Uterus (tissue), 4 donors: ENCODE measurements at places on chromosomes 4 and X.

- DNase-seq: no peak
Measured at GRCh38 chr4:97639961-97640360, 503.3 kb downstream of the STPG2 start.

DNA sequence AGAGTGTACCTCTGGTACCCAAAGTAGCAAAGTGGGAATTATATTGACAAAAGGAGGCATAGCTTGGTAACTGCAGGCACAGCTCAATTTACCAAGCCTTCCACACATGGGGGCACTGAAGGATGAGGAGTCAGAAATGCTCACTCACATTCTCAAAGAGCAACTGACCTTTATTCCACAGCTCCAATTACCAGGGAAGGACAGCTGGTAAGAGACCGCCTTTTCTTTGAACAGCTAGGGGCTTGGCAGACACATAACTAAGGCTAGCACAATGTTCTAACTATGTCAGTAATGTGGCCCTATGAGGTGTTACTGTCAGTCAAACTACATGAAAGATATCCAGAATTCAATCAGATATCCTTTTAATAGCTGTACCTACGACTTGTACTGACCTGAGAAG is 20.5 kb upstream of the STS start:
- no peak for DNase-seq

DNA sequence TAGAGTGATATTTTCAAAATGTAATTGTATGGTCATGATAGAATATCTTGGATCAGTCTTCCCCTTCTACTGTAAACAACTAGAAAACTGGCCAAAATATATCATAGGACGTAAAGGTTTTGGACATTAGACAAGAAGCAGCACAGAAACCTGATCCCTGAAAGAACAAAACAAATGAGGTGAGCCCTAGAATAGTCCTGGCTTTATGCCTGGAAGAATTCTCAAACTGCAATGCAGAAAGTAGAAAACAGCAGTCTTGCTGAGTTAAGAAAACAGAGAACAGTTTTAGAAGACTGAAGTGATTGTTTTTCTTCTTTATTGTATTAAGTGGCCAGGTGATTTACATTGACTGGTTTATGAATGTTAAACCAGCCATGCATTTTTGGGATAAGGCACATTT is 19.5 kb downstream of the NSUN7 start:
- DNase-seq: no peak

GRCh38 chr4:8058031-8058479 is 100.6 kb downstream of the ABLIM2 start:
- DNase-seq: no peak

DNA sequence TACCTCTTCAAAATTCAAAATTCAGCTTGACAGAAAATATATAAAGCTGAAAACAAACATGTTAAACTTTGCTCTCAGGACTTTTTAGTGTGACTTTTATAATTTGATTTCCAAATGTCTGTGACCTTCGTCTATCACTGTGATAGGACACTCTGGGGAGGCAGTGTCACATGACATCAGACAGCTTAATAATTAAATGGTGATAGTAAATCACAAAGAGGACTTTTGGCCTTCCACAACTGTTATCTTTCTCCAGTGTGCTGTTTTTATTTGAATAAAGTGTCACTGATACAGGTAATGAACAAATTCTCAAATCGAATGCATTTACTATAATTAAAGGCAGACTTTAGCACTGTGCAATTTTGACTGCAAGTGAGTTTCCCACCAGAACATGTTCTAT is 83.1 kb downstream of the MID1 start:
- no peak for DNase-seq

- no peak for DNase-seq
Measured at GRCh38 chrX:37754516-37754915, 25.3 kb upstream of the CYBB start.

DNA sequence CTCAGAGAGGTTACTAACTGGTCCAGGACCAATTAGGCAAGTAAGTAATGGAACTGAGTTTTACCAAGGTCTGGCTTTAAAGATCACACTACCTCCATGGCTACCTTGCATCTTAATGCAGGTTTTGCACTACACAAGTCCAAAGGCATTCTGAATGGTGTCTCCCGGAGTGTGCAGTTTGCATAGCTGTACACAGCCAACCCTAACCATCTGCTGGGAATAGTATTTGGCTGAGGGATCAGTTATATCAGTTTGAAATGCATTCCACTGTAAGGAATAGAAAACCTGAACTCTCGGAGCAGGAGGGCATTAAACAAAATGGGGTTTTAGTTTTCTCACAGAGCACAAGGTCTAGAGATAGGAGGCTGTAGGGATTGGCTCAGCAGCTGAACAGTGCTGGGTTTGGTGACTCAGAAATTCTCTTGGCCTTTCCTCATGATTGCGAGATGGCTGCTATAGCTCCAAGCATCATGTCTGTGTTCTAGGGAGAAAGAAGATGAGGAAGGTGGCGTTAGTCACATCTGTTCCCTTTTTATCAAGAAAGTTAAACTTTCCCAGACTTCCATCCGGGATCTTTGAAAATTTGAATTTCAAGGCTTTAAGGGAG is 177.1 kb downstream of the NHS start:
- DNase-seq: no peak

- DNase-seq: no peak
Measured at GRCh38 chrX:69024161-69024736, 141.0 kb downstream of the PJA1 start.

DNA sequence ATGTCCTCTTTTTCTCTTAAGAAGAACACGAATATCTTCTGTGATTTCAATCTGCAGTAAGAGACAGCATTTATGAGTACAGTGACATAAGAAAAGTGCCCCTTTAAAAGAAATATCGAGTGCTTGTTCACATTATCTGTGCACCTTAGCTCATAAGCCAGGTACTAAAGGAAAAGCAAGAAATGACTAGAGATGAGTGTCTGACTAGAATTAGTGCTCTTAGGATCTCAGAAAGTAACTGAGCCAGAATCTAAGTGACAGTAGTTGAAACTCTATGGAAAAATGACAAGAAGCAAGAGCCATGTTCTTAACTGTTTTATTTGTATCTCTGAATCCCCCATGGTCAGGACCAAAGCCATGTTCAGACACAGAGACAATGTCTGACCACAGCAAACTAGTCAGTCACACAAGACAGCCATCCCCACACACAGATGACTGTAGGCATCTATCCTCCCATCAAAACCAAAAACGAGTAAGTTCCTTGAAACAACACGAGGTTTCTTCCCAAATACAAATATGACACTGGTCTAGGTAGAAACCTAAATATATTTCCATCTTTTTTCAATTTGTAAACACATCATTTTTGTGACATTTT is 36.8 kb downstream of the ACSL4 start:
- no peak for DNase-seq

DNA sequence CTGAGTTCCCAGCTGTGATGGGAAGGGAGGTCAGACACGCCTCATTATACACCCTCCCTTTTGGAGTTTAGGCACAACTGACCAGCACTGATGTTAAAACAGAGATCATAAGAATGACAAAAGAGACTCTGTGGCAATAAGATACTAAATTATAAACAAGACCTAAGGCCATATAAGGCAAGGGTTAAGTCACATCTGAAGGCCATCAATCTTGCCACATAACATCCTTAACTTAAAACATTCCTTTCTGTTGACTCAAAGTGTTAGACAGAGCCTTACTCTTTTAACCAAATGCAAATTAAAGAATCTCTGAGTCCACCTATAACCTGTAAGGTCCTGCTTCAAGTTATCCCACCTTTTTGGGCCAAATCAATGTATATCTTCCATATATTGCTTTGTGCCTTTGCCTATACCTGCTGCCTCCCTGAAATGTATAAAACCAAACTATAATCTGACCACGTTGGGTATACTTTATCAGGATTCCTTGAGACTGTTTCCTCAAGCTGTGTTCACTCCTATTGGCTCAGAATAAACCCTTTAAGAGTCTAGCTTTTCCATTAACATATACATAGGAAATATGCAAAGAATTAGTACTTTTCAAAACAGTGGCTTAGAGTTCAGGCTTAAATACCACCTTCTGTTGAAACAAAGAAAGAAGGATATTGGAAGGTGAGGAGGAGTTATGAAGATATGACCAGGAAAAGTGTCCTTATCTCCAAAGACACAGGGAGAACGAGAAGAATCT is 214.4 kb upstream of the PPP1R2C start:
- DNase-seq: no peak

GRCh38 chr4:185782523-185782922 is 29.5 kb downstream of the SORBS2 start:
- DNase-seq: no peak

- no peak for DNase-seq
Measured at GRCh38 chr4:125062115-125063050, 252.4 kb upstream of the FAT4 start.

DNA sequence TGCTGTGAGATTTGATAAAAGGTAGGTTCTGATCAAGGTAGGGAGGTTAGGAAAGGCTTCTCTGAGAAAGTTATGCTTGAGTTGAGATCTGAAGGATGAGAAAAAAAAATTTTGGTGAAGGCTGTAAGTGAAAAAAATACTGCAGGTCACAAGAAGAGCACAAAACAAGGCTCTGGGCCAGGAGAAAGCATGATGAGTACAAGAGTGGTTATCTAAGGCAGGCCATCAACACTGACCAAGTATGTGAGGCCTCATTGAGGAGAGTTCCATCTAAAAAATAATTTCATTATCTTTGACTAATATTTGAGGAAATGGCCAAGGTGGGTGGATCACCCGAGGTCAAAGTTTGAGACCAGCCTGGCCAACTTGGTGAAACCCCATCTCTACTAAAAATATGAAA is 71.6 kb upstream of the SLC4A4 start:
- no peak for DNase-seq

DNA sequence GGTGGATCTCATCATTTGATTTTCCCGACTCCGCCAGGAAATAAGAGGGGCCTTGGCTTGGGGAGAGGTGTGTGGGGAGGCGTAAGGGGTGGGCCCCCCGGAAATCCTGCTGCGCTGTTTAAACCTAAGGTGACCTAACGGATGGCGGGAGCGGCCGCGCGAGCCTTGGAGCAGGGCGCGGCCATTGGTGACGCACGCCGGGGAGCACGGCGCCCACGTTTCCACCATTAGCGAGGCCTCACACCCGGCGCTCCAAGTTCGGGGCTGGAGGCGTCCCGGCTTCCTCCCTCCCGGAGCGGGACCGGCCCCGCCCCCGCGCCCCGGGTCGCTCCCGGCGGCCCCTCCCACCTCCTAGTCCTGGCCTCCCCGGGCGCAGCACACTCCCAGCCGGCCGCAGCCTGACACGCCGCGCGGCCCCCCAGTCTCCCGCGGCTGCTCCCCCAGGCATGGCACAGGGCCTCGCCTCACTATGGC is at the start of gene SMS:
Gene SMS (plus strand): TSS at position 354 of the 474 bp plus-strand sequence. CDS start 116 bp downstream, at position 470.
- DNase-seq: peak; percentile 71

DNA sequence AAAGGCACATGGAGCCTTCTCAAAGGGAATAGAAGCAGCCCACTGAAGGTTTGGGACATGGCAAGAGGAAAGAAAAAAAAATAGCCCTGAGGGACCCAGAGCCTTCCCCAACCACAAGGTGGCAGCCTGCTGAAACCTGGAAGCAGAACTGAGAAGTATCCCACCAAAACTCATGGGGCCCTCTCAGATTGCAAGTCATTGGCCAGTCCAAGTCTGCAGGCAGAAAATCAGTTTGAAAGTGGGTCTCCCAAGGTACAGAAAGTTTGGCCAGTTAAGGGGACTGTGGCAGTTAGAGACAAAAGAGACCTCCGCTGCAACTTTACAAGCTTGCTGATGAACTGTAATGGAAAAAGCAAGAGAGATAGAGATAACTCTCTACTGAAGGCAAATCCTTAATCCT is 155.8 kb downstream of the ANTXR2 start:
- no peak for DNase-seq

DNA sequence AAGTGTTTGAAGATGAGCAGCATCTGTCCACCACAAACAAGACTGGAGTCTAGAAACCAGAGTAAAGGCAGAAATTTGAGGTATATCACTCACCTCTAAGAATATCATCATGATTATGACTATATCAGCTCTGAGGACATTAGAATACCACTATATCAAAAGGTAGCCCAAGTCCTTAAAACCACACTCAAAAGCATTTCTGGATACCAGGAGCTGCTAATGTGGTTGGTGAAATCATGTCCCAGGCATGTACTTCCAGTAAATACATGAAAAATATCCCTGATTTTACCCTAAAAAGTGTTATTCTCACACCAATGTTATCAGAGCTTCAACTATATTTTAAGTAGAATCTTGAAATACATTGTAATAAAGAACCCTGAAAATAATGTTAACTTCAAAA is 136.3 kb upstream of the SMAD1 start:
- DNase-seq: no peak

DNA sequence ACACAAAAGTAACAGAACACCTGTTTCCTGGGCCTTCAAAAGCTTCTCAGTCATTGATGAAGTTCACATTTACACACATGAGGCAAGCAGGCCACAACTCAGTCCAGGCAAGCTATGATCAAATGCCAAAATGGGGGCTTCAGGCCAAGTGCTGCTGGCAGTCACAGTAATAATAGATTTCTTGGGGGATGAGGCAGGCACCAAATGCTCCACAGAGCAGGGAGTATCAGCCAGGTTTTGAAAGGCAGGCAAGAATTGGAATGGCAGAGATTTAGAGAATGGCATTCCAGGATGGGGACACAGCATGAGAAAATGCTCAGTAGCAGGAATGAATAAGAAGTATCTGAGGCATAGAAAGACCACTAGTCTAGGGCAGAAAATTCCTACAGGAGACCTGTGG is 52.8 kb downstream of the GRIA3 start:
- DNase-seq: no peak

- peak; percentile 38 for DNase-seq
Measured at GRCh38 chrX:16786791-16787735, 797 bp downstream of the TXLNG start.

DNA sequence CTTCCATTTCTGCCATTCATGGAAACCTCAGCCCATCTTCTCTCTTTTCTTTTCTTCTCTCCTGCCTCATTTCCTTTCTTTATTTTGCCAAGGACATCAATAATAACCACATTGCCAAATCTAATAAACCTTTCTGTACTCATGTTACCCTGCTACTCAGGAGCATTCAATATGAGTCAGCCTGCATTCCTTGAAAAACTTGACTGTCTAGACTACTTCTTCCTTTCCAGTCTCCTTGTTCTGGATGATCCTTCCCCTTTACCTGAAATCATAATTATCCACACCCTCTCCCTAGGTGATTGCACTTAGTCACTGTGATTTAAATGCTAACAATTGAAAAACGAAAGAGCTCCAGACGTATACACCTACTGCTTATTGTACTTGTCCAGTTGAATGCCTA is 253.2 kb upstream of the CENPE start:
- DNase-seq: no peak

DNA sequence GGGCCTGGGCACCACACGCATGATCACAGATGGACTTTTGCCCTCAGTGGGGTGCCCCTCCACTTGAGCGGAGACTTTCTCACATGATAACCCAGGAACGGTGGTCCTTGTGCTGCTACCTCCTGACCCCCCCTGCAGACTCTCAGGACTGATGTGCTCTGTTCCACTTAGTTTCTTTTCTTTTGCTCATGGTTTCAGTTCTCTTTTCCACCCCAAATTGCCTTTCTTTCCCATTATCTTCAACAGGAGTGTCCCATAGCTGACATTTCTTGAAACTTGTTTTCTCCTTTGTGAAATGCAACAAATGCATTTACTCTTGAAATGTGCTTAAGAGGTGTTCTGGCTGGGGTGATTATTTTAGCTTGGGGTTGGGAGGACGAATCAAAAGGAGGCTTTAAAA is 9.0 kb downstream of the MPC1L start:
- no peak for DNase-seq
